ENCODE measurements at places on chromosomes 6 and 20.

- DNase-seq, result no peak
These were observed 8.8 kb downstream of the PKIG start for GRCh38 chr20:44590980-44591778.

DNA sequence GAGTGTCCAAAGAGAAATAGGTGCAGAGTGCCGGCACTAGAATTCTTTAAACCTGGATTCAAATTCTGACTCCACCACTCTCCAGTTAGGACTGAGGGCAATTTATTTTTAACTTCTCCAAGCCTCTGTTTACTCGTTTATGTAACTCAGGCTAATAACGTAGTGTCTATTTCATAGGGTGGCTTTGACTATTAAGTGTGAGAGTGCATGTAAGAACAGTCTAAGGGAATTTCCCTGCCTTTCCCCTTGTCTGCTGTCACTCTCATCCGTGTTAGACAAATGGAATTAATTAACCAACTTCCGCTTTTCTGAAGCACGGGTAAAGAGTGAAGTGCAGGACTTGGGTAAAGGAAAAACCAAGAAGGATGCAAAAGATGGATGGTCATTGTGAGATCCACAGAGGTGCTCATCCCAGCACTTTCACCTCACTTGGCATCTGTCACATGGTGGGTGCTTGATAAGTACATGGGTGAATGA, 4.1 kb upstream of the ZKSCAN8 start:
- DNase-seq, result no peak

DNA sequence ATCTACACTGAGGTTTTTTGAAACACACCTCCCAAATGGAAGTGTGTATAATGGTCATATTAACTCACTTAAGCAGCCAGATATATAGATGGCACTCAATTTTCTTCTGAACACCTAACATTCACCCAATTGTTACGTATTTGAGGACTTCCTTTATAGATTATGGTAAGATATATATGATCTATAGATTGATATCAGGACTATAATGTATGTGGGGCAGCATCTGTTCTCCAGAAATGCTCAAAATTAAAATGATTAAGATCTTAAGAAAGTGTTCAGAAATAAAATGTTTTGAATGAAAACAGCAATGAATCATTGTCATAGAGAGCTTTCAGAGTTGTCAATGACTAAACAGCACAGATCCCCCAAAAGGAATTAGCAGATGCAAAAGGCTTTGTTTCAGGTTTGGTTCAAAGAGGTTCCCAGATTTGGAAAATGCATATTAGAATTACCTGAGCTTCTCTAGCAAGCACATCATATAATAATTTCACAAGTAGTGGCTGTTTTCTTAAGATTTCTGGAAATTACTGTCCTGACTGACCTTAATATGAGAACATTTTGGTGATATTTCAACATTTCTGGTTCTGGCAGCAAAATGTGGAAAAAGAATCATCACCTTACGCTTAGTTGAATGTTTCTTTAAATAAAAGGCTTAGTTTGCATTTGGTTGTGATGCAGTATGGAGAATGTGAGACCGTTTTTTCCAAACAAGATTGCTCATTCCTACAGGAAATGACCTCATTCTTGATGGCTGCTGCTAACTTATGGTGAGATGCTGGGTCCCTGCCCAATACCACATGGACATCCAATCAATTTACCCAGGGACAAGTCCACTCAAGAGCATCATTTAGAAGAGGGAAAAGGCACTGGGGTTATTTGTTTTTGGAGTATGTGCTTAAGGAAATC, 31.5 kb downstream of the TRAF3IP2 start:
- DNase-seq, result no peak

- no peak for DNase-seq
These were observed 10.1 kb downstream of the MAP7 start for GRCh38 chr6:136539967-136540652.

- no peak for DNase-seq
These were observed 25.0 kb downstream of the HEBP2 start for GRCh38 chr6:138428944-138429598.

DNA sequence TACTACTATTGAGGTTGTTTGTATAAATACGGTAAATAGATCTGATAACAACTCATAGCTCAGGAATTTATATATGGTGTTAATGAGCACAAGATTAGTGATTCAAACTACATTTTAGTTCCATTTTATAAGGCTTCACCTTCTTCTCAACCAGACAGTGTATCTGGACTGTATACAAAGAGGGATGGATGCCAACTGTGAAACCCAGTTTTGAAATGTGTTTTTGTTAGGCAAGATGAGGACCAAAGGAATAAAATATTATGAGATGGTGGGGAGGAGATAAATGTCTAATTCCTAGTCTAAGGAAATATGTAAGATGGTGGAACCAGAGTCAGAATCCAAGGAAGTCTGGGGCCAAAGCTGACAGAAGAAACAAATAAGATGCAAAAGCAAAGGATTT, 329.0 kb downstream of the GRIK2 start:
- DNase-seq, result no peak

- no peak for DNase-seq
These were observed 8.5 kb upstream of the FABP7 start for GRCh38 chr6:122770835-122771601.

GRCh38 chr6:154503658-154504057, 6.8 kb downstream of the CNKSR3 start:
- no peak for DNase-seq

- DNase-seq, result no peak
These were observed 213.5 kb downstream of the MOXD1 start for GRCh38 chr6:132187816-132188215.

DNA sequence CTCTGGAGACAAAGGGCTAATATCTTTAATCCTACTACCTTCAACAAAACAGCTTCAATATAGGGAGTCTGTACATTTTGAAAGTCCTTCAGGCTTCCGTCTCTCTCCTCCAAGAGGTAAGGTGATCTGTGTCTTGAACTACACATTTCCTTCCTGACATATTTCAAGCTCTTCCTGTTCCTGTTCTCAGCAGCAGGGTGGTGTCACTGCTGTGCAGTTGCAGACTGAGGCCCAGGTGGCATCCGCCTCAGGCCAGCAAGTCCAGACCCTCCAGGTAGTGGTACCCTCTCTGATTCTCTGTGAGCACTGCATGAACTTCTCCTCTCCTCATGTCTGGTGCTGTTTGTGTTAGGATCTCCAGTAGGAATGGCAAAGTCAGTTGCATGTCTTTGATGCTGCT, 7.8 kb downstream of the NFYA start:
- no peak for DNase-seq

DNA sequence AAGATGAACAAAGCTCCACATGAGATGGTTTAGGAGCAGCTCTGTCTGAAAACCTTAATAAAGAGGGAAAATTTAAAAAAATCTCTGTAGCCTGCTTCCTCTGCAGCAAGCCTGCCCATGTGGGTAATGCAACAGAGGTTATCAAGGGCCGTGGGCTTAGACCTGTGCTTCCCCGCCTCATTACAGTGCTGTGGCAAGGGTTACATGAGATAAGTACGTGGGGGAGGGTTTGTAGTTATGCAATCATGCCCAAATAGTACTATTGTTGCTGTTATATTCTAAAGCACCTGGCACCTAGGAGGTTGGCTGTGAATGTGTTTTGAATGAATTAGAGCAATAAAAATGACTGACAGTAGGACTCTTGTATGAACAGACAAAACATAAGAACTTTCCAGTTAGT, 68.3 kb downstream of the PKHD1 start:
- no peak for DNase-seq

GRCh38 chr6:17022604-17023003, 79.2 kb upstream of the STMND1 start:
- DNase-seq, result no peak
